ENCODE measurements at places on chromosomes 7 and 10. TPM values are rescaled to one million over a fixed set of nuclear protein-coding genes. Genes with fewer than 3 reads are reported as not detected.

GRCh38 chr10:110069502-110069982 is 61.8 kb downstream of the ADD3 start:
- DNase-seq: no peak
- peaks cover 4% of the 10 kb centered on the region for H3K36me3 ChIP-seq
- H3K4me3 ChIP-seq: peak overlapping the region; percentile 65

DNA sequence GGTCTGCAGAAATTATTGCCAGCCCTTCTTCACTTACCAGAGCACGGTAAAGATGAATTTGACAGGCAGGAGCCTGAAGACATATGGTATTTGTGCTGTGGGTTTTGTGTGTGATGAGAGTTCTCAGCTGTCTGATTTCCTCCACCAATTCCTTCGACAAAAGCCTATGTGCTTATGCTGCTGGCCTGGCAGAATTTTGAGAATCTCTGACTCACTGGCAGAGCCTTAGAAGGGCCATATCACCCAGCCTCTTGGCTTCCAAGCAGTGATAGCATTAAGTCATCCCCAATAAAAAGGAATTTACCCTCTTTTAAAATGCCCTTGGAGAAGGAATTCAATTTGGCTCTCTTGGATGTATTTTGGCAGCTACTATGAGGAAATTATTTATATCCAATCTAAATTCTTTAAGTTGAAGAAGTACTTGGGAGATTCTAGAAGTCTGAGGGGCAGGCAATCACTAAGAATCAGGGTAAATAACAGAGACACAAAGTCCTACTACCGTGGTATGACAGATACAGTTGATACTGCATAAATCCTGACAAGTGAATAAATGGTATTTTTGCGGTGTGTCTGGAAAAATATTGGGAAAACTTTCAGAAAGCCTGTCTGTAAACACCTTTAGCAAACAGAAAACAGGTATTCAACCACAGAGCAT is 68.6 kb upstream of the EFCAB10 start:
- no peak overlapping the region for H3K4me3 ChIP-seq
- H3K4me1 ChIP-seq: peaks cover 5% of the 10 kb centered on the region
- no peak for DNase-seq
- H3K27me3 ChIP-seq: no peaks in the 10 kb centered on the region
- no peaks in the 10 kb centered on the region for H3K36me3 ChIP-seq

- no peaks in the 10 kb centered on the region for H3K27me3 ChIP-seq
- no peak overlapping the region for H3K4me3 ChIP-seq
- no peak overlapping the region for H3K27ac ChIP-seq
- H3K4me1 ChIP-seq: no peaks in the 10 kb centered on the region
- no peak for DNase-seq
- no peaks in the 10 kb centered on the region for H3K36me3 ChIP-seq
These were observed 41.6 kb upstream of the AQP1 start for GRCh38 chr7:30869794-30870611.

- no peak overlapping the region for H3K27ac ChIP-seq
- DNase-seq: no peak
- H3K4me1 ChIP-seq: no peaks in the 10 kb centered on the region
- peaks cover 3% of the 10 kb centered on the region for H3K27me3 ChIP-seq
- H3K4me3 ChIP-seq: no peak overlapping the region
- H3K36me3 ChIP-seq: no peaks in the 10 kb centered on the region
These were observed 23.6 kb downstream of the C10orf71 start for GRCh38 chr10:49322371-49323170.

DNA sequence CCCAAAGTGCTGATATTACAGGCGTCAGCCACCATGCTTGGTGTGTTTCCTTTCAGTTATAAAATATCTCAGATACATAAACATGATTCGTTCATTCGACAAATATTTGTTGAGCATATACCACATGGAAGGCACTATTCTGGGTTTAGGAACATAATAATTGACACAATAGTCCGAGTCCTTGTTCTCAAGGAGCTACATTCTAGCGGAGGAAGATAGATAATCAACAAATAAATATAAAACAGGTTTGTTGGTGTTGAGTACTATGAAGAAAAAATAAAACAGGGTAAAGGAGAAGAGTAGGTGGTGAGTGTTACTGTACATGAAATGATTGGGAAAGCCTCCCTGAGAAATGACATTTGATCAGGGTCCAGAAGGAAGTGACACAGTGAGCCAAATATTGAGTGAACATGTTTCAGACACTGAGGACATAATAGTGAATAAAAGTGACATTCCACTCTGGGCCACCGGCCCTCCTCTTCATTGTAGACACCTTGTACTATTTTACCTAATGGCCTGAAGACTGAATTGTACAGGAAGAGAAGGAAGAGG is 6.9 kb upstream of the HILPDA start:
- DNase-seq: no peak
- peaks cover 3% of the 10 kb centered on the region for H3K36me3 ChIP-seq
- peaks cover 12% of the 10 kb centered on the region for H3K27me3 ChIP-seq
- H3K4me1 ChIP-seq: peaks cover 56% of the 10 kb centered on the region
- H3K27ac ChIP-seq: peak overlapping the region; percentile 10

DNA sequence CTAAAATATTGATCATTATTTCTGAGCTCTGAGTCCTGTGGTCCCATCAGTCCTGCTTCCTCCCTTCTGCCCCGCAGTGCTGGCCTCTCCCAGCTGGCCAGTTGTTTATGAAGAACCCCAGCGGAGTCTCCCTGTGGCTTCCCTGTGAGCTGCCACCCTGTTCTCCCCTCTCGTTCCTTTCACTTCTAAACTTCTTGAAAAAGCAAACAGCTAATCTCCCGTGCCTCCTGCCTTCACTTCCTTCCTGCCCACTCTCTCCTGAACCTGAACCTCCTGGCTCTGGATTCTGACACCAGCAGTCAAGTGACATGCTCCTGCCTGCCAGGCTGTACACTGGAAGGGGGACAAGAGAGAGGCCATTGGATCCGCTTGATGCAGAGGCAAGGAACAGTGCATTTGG is 63.7 kb upstream of the ZPBP start:
- peaks cover 13% of the 10 kb centered on the region for H3K36me3 ChIP-seq
- H3K27ac ChIP-seq: peak overlapping the region; percentile 94
- peak overlapping the region; percentile 62 for H3K4me3 ChIP-seq
- no peak for DNase-seq

DNA sequence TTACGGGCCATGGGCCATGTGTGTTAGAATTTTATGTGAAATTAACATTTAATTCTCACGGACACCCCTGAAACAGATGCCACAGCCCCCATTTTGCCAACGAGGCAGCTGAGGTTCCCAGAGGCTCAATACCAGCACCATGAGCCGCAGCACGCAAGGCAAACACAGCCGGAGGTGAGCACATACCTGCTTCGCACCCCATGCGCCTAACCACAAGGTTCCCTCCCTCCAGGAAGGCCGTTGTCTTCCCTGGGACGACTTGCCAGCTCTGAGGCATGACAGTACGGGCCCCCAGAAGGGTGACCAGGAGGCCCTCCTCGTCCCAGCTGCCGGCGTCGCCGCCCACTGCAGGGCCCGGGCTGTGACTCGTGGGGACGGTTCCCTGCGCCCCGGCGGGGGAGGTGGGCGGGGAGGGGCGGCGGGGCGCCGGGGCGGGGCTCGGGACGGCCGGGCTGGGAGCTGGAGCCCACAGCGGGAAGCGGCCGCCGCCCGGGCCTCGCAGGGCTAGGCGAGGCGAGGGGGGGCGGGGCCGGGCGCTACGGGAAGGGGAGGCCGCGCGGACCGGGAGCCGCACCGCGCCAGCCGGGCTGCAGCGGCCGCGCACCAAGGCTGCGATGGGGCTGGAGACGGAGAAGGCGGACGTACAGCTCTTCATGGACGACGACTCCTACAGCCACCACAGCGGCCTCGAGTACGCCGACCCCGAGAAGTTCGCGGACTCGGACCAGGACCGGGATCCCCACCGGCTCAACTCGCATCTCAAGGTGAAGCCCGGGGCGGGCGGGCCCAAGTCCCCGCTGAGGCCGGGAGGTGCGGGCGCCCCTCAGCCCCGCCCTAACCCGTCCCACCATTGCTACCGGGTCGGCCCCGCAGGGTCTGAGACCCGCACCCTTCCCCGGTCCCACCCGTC is at the start of gene CAV2:
CAV2 (plus strand) TSS at position 571 of the 910 bp plus-strand sequence; CDS start at position 615, 44 bp downstream.
- no peaks in the 10 kb centered on the region for H3K36me3 ChIP-seq
- no peak within 1 kb of the TSS for H3K27ac ChIP-seq
- peak within 1 kb of the TSS; percentile 48 for H3K4me3 ChIP-seq
- peaks cover 40% of the 10 kb centered on the region for H3K27me3 ChIP-seq

DNA sequence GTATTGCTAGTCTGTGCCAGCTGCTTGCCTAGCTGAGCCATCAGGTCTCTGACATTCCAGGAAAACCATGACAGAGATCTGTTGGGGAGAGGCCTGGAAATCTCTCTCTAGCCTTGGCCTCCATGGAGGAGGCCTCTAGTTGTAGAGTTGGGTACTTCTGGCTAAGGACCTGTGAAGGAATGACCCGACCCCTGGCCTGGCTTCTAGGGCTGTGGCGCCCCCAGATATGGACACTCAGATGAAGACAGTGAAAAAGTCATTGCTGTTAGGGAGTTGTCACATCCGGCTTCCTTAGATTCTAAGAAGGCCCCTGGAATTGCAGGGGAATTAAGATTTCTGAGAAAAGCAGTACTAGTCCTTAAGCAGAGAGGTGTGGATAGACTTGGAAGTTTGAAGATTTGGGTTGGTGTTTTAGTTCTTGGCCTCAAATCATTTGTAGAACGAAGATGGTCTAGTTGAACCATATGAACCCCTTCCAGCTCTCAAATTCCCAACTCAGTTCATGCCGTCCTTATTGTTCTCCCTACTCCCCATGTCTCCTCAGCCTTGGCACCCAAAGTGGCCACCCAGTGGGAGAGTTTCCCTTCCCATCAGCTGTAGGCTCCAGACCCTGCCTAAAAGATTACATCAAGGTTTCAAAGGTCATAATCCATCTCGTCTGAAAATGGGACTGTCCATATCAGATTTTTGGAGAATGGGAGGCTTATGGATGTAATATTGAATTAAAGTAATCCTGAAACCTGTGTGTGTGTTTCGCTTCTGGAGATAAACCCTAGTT is 7.0 kb downstream of the HHEX start:
- H3K36me3 ChIP-seq: no peaks in the 10 kb centered on the region
- DNase-seq: no peak
- peaks cover 67% of the 10 kb centered on the region for H3K27me3 ChIP-seq
- peaks cover 24% of the 10 kb centered on the region for H3K4me1 ChIP-seq

DNA sequence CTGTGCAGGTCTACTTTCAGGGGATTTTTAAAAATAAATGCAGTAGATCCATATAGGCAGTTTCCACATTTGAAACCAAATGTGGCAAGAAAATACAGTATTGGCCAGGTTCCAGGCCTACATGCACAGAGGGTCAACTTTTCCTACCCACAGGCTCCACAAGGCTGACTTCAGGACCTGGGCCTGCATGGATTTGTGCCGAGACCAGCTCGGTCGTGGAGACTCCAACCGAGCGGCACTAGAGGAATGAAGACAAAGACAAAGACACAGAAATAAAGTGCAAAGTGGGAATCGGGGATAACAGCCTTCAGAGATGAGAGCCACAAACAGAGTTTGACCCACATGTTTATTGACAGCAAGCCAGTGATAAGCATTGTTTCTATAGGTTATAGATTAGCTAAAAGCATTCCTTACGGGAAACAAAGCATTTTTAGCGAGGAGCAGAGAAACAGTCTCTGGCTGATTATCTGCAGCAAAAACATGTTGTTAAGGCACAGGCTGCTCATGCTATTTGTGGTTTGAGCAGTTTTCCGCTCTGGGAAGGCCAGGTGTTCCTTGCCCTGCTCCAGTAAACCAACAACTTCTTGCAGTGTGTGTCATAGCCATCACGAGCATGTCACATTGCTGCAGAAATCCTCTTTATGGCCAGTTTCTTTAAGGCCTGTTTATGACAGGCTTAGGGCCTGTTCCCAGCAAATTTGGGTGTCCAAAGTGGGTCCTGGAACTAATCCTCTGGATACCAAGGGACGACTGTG is 52.6 kb downstream of the ZNF37A start:
- no peaks in the 10 kb centered on the region for H3K27me3 ChIP-seq
- H3K36me3 ChIP-seq: no peaks in the 10 kb centered on the region
- H3K4me3 ChIP-seq: no peak overlapping the region

- H3K27me3 ChIP-seq: no peaks in the 10 kb centered on the region
- H3K36me3 ChIP-seq: no peaks in the 10 kb centered on the region
- H3K4me1 ChIP-seq: no peaks in the 10 kb centered on the region
- H3K27ac ChIP-seq: no peak overlapping the region
These were observed 144.8 kb downstream of the CALN1 start for GRCh38 chr7:72267291-72267800.

DNA sequence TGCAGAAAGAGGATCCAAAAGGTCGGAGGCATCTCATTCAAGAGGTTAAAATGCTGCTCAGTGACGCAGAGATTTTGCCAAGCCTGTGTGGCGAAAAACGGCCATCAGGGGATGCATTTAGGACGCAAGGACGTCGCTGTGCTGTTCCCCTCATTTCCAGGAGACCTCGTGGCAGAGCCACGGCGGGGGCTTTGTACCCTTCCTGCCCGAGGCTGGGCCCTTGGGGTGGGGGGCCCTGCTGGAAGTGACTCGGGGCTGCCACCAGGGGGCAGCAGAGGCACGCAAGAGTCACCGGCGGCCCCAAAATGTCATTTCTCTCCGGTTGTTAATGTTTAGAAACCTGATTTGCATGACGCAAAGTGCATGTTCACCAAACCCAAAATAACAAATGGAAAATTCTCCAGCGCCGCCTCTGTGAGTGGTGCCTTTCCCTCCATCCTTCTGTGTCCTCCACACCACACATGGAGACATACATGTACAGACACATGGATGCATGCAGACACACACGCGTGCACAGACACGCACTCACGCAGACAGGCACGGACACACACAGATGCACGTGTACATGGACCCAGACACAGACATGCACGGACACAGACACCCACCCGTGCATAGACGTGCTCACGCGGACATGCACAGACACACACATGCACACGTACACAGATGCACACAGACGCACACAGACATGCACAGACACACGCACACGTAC is 51.0 kb upstream of the NKX6-2 start:
- peaks cover 1% of the 10 kb centered on the region for H3K27me3 ChIP-seq
- H3K4me3 ChIP-seq: no peak overlapping the region
- DNase-seq: peak; percentile 51
- H3K36me3 ChIP-seq: no peaks in the 10 kb centered on the region
- H3K27ac ChIP-seq: no peak overlapping the region

DNA sequence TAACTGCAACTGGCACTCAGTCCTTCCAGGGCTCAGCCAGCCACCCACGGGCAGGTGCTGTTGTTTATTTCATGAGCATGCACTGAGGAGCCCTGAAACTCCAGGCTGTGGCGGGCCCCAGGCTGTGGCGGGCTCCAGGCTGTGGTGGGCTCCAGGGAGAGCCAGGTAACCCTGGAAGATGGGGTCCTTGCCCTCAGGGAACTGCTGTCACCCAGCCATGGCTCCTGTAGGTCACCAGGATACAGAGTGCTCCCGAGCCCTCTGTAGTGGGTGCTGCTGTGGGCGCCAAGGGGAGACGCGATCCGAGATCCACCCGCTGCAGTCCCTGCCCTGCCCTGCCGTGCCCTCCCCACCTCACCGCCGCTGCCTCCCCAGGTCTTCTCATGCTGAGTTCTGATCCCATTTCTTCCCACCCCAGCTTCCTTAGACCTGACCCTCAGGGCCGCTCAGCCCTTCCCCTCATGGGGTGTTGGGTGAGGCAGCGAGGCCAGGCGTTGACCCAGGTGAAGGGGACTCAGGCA is 29.6 kb downstream of the LRRC27 start:
- no peaks in the 10 kb centered on the region for H3K27me3 ChIP-seq
- H3K36me3 ChIP-seq: peaks cover 2% of the 10 kb centered on the region
- DNase-seq: no peak

RET gene
- total RNA-seq: 0.13 TPM

EPHB4 gene
- total RNA-seq: 4.8 TPM

KCNMA1 gene
- total RNA-seq: 0.18 TPM

NRCAM gene
- total RNA-seq: 3.2 TPM

SRRM3 gene
- total RNA-seq: not detected

TMEM229A gene
- total RNA-seq: not detected

SLC26A5 gene
- not detected for total RNA-seq

LEP gene
- total RNA-seq: not detected

SPDYE6 gene
- total RNA-seq: not detected

GIMAP4 gene
- total RNA-seq: 97.8 TPM

DEPP1 gene
- total RNA-seq: 0.27 TPM
